ENCODE measurements at places on chromosomes 6 and 20. TPM values are rescaled to one million over a fixed set of nuclear protein-coding genes. Genes with fewer than 3 reads are reported as not detected.
A peak's percentile ranks its signal among the peaks of the same experiment; 100 is the strongest.

The TPD52L1 gene
- total RNA-seq = 9.6 TPM

GRCh38 chr6:107982486-107982885 lies 24.5 kb upstream of the SEC63 start:
- no peak for DNase-seq

DNA sequence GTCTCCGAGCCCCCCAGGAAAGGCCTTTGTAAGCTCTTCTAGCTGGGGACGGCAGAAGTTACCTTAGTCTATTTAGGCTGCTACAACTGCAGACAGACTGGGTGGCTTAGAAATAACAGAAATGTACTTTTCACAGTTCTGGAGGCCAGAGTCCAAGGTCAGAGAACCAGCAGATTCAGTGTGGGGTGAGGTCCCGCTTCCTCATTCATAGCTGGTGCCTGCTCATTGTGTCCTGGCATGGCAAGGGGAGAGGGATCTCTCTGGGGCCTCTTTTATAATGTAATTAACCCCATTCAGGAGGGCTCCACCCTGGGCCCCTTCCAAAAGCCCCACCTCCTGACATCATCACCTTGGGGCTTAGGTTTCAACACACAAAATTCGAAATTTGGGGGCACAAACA lies 315.1 kb downstream of the CDH4 start:
- DNase-seq = peak; percentile 23

DNA sequence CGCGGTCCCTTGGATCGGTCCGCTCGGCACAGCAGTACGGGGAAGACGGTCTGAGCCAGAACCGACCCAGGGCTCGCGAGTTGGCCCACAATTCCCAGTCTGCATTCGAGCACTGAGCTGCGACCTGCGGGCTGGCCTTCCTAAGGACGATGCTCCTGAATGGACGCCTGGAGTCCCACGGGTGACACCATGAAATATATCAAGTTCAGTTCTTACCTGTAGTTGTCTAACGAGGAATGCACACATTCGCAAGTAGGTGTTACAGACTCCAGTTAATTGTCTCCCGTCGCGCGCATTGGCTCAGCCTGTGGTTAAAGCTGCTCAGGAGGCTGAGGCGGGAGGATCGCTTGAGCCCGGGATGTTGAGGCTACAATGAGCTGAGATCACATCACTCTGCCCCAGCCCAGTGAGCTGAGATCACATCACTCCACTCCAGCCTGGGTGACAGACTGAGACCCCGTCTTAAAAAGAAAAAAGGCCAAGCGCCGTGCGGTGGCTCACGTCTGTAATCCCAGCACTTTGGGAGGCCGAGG lies 802 bp downstream of the PEX7 start:
- no peak for DNase-seq

DNA sequence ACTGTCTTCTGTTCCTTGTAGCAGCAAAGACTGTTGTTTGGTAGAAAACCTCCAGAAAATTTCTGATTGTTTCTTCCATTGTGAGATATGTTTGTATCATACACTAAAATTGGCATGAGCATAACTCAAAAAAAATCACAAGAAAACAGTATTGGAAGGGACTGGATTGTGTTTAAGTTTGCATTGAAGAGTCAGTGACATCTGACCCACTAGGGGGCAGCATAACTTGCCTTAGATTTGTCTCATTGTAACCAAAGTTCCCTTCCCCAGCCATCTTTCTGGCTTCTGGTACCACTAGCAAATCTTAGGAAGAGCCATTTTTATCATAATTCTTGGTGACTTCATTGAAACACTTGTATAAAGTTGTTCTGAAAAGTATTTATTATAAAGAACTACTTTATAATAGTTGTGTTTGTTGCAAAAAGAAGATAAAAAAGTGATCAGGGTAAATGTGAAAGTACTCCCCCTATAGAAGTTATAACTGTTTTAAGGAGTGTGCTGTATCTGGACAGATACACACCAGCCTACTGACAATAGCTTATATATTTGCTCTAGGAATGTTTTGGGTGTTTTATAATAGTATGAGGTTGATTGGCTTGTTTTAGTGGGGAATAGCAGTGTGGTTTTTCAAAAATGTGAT lies 7.7 kb downstream of the CSTF1 start:
- DNase-seq = no peak

DNA sequence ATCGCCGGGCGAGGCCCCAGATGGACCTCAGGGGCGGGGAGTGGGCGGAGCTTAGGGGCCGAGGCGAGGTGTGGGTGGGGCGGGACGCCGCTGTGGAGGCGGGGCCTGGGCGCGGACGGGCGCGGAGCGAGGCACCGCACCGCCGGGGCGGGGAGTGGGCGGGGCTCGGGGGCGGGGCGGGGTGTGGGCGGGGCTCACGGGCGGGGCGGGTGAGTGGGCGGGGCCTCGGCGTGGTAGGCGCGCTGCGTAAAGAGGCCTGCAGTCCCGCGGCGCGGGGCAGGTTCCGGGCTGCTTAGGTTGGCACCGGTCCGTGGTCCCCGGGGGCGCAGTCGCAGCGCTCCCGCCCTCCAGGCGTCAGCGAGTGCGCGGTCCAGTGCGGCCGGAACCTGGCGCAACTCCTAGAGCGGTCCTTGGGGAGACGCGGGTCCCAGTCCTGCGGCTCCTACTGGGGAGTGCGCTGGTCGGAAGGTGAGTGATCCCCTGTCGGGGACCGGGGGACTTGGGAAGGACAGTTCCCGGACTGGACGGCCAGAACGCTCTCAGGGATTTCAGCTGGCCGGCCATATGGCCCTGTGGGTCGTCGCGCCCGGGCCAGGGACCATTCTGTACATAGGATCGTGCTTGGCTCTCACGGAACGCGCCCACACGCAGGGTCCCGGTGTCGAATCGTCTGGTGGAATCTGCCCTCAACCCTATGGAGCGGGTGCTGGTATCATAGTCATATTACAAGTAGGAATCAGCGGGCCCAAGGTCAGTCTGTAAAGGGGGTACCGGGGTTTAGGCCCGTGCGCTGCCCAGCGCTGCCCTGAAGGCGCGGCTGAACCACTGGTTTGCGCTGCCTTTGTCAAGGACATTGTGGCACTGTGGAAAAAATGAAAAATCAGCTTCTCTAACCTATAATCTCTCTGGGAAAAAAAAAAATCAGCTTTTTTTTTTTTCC lies at the start of gene NQO2:
TSS of gene NQO2 (plus strand) at position 277 of the 940 bp plus-strand sequence. CDS start 6,659 bp downstream, outside the sequence.
- DNase-seq = no peak

DNA sequence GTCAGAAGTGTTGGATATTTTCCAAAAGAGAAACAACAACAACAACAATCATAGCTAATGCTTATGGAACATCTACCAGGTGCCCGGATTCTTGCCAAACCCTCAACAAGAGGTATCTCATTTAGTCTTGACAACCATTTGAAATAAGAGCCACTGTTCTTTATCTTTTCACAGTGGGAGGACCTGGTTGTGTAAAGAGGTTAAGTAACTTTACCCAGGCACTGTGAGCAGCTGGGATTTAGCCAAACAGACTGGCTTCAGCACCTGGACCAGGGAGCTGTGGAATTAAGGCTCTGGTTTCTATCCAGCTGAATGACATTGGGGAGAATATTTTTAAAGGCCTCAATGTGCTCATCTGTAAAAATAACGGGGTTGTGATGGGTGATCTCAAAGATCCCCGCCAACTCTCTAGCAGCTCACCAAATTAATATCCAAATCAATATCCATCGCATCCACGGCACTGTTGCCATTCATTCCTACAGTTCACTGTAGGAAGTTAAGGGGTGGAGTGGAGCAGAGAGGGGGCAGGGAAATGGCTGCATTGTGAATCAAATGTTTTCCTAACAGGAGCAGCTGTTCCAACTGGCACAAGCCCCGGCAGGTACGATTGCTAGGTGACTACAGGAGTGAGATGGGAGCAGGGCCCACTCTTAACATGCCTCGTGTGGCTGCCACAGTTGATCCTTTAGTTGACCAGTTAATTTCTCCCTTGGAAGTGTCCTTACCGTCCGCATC lies 61.8 kb downstream of the GCNT2 start:
- DNase-seq = no peak
